Activated CD4-positive, alpha-beta memory T cell treated with anti-CD3 and anti-CD28 coated beads for 36 hours (primary cell): ENCODE measurements at places on chromosomes 1 and 21. TPM values are rescaled to one million over a fixed set of nuclear protein-coding genes. Genes with fewer than 3 reads are reported as not detected.

SLC9C2 gene
- not detected for total RNA-seq

PEAR1 gene
- total RNA-seq: not detected

MOV10 gene
- 63.1 TPM for total RNA-seq

TP73 gene
- 0.65 TPM for total RNA-seq

GRCh38 chr1:118963456-118964430 is 24.4 kb downstream of the TBX15 start:
- no peak for DNase-seq

- no peak for DNase-seq
Measured at GRCh38 chr1:167563579-167564246, 10.2 kb upstream of the CREG1 start.

DNA sequence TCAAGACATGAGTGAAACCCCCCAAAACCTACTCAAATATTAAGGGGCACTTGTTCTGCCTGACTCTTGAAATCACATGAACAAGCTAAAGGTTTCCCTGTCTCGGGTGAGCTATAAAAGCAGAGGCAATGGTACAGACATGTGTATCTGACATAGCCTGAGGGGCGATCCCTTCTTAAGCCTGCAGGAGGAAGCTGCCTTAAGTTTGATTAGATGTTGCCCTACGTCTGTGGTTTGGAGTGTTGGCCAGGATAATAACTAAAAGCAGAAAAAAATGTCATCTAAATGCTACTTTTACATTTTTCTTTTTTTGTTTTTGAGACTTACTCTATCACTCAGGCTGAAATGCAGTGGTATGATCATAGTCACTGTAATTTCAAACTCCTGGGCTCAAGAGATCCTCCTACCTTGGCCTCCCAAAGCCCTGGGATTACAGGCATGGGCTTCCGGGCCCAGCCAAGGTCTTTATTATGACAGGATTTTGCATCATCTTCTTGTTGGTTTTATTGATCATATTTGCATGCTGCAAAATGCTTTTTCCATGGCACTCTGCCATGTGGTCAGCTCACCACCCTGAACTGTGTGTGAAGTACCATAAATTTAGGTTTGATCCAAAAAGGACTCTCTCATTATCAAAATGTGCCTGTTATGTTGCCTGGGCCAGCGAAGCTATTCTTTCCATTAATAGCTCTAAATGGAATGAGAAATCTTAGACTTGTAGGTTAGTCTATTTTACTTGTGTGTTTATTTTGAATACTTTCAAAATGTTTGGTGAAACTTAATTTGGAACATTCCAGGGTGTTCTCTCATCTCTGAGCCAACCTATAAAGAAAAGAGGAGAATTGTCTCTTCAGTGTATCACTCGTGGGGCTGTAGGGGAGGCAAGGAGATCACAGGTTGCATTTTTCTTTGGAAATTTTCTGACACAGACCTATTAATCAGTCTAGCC is 15.0 kb upstream of the HMGN1 start:
- DNase-seq: no peak

GRCh38 chr1:221698579-221699349 is 43.1 kb downstream of the DUSP10 start:
- DNase-seq: no peak
